ENCODE measurements at places on chromosomes 2 and 18.

DNA sequence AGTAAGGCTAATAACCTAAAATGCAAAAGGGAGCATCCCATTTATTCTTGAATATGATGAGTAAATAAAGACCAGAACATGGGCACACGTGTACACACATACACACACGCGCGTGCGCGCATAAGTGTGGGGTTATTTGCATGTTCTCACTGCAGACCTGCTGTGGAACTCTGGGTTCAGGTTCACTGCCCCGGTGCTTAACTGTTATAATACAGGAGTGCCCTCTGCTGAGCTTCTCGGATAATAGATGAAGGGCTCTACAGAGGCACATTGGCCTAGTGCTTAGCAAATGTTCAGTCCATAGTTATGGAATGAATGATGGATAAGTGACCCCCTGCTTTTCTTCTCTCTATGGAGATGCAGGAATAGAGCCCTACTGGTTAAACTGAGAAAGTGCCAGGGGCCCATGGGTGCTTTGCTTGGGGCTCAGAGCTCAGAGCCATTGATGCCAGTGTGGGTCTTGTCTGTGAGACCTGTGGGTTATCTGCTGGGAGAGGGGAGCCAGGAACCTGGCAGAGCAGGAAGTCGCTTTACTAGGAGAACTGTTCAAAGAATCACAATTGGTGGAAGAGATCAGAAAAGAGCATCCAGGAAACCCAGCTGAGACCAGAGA is 3.6 kb upstream of the ARL4C start:
- peak; percentile 51 for DNase-seq

DNA sequence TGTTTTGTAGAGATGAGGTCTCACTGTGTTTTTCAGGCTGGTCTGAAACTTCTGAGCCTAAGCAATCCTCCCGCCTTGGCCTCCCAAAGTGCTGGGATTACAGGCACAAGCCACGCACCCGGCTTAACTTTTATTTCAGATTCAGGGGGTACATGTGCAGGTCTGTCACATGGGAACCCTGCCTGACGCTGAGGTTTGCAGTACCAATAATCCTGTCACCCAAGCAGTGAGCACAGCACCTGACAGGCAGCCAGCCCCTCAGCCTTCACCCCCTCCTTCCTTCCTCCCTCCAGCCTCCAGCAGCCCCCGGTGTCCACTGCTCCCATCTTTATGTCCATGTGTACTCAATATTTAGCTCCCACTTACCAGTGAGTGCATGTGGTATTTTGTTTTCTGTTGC is 46.0 kb upstream of the RPL31 start:
- DNase-seq, result no peak

DNA sequence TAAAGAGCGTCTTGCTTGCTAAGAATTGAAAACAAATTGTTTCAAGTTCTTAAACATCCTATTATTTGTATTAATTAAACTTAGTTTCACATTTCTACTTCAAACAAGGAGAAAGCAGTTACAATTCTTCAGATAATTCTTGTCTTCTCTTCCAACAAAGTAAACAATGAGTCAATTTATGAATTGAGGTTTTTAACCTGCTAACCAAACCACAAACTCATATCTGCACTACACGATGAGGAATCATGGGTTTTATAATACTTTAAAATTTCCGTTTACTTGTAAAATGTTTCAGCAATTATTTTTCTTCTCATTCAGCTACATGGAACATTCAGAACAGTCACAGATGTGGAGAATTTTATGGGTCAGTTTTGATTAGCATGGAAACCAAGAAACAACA is 114.2 kb downstream of the SPIRE1 start:
- no peak for DNase-seq

- no peak for DNase-seq
Measured at GRCh38 chr2:166384774-166385173, 9.0 kb upstream of the SCN9A start.

GRCh38 chr2:27728081-27728858 is 43.2 kb upstream of the MRPL33 start:
- DNase-seq, result no peak

GRCh38 chr2:170739048-170739447 is 23.9 kb downstream of the SP5 start:
- no peak for DNase-seq

DNA sequence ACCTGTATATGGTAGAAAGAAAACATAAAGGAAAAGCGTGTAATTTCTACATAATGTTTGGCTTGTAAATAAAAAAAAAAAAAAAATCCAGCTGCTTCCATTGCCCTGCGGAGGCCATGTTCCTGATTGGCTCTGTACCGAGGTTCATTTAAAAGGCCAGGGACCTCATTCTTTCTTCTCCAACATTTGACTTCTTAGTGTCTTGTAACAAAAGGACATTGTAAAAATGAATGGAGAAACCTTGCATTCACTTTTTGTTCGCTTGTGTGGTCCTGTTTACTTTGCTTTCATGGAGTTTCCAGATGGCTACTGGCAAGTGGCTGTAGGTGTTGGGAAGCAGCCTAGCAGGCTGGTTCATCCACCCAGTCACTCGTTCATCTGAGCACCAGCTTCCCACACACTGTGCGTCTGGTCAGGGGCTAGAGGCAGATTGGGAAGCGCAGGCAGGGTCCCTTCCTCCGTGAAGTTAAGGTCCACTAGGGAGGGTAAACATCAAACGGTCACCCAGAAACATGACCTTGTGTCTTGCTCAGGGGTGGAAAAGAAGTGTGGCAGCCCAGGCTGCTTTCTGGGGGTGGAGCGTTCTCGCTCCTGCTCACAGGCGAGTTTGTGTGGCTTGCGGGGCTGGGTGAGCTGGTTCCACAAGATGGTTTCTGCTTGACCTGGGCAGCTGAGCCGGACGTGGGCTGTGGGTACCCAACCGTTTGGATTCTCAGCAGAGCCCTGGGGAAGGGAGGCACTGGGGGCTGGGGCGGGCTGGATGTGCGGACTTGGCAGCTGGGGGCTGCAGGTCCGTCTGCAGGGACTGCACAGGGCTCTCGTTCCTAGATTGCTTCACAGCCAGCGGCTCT is 260.7 kb downstream of the AGAP1 start:
- DNase-seq, result no peak

DNA sequence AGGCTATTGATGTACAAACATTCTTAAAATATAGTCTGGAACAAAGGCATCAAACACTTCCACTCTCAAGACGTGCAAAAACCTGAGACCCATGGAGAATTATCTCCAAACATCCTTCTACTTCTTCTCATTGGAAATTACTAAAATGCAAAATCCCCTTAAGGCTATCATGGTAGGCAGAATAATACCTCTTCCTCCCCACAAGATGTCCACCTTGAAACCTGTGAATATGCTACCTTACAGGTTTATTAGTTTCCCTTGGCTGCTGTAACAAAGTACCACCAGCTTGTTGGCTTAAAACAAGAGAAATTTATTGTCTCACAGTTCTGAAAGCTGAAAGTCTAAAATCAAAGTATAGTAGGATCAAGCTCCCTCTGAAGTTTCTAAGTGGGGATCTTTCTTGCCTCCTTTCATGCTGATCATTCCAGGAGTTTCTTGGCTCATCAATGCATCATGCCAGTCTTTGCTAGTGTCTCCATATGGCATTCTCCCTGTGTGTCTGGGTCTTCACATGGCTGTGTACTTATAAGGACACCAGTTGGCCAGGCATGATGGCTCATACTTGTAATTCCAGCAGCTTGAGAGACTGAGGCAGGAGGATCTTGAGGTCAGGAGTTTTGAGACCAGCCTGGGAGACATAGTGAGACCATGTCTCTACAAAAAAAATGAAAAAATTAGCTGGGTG is 163.7 kb upstream of the NCK2 start:
- DNase-seq, result no peak

DNA sequence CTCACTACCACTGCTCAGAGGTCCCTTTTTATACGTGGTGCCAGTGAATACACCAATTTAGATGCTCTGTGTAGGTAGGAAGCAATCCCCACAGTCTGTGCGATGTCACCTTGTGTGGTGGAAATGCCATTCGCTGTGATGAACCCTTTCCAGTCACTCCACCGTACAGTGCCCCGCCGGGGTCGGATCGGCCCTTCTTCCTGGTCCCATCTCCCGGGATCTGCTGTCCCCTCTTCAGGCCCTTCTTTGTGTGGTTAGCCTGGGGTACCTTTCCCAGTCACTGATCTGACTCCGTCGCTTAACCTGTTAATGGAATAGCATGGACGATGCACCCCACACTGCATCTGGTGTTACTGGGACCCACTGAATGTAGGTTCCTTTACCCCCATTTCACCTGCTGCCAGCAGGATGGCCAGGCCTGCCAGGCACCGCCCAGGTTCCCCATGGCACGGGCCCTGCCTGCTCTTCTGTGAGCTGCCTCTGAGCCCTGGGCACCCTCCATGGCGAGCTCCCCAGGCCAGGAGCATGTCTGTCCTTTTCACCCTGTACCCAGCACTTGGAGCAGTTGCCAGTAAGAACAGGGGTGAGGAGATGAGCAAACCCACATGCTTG is 18.0 kb downstream of the TWIST2 start:
- DNase-seq, result no peak

DNA sequence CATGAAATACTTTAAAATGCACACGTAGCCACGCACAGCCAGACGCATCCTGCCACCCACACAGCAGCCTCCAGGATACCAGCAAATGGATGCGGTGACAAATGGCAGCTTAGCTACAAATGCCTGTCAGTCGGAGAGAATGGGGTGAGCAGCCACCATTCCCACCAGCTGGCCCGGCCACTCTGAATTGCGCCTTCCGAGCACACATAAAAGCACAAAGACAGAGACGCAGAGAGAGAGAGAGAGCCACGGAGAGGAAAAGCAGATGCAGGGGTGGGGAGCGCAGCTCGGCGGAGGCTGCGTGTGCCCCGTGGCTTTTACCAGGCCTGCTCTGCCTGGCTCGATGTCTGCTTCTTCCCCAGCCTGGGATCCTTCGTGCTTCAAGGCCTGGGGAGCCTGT is 4.1 kb downstream of the INHBB start:
- no peak for DNase-seq

DNA sequence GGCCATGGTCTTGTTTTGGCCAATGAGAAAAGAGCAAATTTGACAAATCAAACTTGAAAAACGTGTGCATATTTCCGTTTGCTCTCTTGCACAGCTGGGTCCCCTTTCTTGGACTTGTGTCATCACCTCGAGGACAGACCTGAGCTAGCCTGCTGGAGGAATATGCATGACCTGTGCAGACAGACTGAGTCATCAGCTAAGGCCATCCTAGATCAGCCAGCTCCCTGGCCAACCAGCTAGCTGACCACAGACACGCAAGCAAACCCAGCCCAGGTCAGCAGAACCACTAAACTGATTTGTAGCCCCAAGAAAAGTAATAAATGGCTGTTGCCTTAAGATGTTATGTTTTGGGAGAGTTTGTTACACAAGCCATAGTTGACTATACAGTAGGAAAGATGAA is 61.3 kb upstream of the PAX3 start:
- no peak for DNase-seq

- DNase-seq, result no peak
Measured at GRCh38 chr2:31235504-31235902, 1.6 kb downstream of the EHD3 start.

GRCh38 chr2:24492421-24493279 is 1.6 kb downstream of the NCOA1 start:
- DNase-seq, result no peak

DNA sequence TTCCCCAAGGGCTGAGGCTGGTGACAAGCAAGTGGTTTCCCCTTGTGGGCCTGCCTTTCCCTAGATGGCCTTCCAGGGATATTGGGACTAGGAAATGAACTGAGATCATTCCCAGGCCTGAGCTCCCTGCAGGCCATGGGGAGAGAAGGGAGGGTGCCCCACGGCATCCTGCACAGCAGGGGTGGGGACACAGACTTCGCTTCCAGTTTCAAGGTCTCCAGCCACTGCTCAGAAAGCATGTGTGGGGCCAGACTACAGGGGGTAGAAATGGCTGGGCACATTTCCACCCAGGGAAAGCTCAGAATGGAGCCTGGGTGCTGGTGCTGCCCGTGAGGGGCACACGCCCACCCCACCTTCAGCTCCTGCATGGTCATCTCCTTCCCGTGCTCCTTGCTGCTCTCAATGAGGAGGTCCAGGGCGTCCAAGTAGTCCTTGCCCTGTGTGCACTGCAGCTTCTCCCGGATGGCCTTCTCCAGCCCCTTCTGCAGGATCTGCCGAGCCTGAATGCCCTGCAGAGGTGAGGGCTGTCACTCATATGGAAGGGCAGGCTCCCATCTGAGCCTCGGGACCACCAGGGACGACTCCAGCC is 13.2 kb downstream of the CYP26B1 start:
- DNase-seq, result no peak

GRCh38 chr2:149271575-149271974 is 58.8 kb upstream of the LYPD6 start:
- DNase-seq, result no peak

DNA sequence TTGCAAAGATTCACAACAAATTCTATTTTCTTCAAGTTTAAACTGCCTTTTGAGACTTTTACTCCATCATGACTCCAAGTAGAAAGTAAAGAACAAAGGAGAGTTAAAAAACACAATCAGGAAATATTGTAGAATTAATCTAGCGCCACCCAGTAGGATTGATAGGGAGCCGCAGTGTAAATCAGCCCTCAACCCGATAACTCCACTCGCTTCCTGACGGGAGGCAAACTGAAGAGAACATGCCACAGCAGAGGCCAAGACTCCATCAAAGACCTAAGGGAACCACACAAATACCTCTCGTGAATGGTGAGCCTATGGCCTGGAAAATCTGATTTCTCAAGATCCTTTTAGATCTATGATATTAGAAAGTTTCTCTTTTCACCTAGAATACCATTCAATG is 319.0 kb downstream of the STK39 start:
- DNase-seq, result no peak

- DNase-seq, result no peak
Measured at GRCh38 chr2:161990741-161991140, 83.3 kb downstream of the DPP4 start.

- DNase-seq, result no peak
Measured at GRCh38 chr2:40440835-40441234, 11.1 kb downstream of the SLC8A1 start.

DNA sequence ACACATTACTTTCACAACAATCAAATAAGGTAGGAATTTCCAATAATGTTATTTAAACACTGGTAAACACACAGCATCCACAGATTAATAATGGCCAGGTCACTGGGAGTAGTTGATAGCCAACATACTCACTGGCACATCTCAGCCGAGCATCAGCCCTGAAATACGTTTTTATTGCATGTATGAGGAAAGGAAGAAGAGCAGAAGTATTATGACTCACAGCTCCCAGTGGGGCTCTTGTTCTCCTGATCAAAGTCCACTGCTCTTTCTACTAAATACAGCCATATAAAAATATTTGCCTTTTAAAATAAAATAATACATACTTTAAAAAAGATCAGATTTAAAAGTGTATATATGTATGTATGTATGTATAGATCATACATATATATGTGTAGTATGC is 999.6 kb downstream of the SUCLG1 start:
- DNase-seq, result no peak

GRCh38 chr2:225055714-225056113 is 13.4 kb upstream of the DOCK10 start:
- DNase-seq, result no peak

Measured in stimulated activated CD4-positive, alpha-beta T cell treated with anti-CD3 and anti-CD28 coated beads, Interleukin-1b, Interleukin-23, amount 100 ng/mL, for 24 hours (primary cell).